ENCODE measurements at places on chromosomes 12 and 14.

- no peak for DNase-seq
Observed at GRCh38 chr14:100034961-100035500, 30.2 kb upstream of the EVL start.

DNA sequence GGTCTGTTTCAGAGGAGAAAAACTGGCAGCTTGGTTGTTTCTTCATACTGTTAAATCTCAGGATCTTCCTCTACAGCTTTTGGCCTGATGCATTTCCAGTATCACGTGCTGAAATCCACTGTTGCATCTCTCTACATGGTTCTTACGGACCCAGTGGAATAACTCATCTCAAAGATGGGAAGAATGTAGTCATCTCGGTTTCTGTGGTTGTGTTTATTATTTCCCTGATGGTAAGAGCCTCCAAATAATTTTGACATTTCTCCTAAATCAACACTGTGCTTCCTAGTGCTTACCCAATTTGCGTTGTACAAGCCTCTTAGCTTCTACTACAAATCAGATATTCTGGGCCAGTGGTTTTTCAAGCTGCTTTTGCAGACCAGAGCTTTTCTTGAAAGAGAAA lies 812.8 kb downstream of the C12orf50 start:
- DNase-seq, result no peak

GRCh38 chr14:74426202-74426582 lies at the start of gene SYNDIG1L:
SYNDIG1L (minus strand) TSS chr14:74426210; CDS start chr14:74409744, 16,466 bp downstream.
- no peak for DNase-seq

- DNase-seq, result no peak
Observed at GRCh38 chr14:101476916-101477553, 84.3 kb upstream of the DIO3 start.

DNA sequence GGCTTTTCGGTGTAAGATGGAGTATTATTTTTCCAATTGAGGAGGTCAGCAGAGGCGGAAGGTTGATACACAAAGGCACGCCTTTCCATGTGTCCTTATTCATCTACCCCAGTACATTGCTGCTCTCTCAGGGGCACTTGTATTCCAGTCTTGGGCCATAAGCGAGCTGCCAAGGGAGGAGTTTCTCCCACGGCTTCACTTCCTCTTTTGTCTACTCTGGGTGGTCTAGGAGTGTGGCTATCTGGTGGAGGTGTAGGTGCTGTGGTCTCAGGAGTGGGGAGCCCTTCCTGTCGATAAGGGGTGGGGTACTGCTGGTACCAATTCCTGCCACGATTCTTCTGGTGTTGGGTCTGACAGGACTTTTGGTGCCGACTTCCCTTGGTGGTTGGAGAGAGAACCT lies 73.4 kb downstream of the GAS2L3 start:
- DNase-seq, result no peak

GRCh38 chr14:45698462-45699134 lies 445.6 kb upstream of the MIS18BP1 start:
- DNase-seq, result no peak

DNA sequence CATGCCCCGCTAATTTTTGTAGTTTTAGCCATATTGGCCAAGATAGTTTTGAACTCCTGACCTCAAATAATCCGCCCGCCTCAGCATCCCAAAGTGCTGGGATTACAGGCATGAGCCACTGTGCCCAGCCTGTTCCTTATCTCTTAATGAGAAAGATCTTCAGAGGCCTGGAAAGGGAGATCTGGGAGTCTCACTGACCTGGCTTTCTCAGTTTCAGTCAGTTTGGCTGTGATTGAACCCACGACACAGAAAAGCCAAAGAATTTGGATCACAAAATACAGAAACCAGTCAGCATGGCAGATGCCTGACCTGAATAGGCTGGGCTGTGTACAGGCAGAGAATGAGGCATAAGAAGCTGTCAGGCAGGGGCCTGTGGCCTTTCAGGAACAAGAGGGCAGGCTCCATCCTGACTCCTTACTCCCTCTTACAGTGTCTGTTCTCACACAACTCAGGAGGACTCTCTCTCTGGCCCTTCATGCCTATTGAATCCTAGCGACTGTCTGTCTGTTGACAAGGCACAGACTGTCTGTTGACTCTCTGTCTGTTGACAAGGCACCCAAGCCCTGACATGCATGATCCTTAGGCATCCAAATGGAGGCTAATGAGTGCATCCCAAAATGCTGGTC lies 366.5 kb upstream of the CCDC196 start:
- no peak for DNase-seq

DNA sequence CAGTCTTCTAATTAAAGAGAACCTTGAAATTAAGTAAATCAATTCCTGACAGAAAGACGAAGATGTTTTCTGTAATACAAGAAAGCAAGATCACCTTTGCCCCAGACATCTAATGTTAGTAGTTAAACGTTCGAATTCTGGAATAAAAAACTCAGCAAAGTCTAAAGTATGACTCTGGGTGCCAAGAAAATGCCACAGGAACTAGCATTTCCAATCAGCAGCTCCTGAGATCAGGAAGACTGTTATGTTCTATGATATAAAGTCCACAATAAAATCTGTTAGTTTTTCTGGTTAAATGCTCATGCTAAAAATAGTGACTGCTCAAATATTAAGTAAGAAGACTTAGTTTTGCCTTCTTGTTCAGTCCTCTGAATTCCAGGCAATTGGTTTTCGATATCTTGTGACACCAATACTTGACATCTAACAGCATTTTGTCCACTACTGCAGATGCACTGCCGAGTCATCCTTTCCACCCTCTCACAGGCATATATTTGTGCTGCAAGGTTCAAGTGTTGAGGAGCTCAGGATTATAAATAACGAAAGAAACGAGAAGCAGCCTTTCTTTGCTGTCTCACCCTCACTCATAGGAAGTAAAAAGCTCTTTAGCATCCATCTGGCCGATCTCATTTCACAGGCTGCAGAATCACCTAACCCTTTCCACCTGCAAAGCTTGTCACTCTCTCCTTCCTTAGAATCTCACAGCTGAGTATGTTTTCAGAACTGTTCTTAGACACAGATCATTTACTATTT lies 32.0 kb downstream of the SSH1 start:
- DNase-seq, result no peak

GRCh38 chr14:33532553-33532952 lies 418.3 kb downstream of the EGLN3 start:
- no peak for DNase-seq
